ENCODE measurements at places on chromosomes 7 and 10.

- no peak for DNase-seq
These were observed 104.9 kb downstream of the KMT2E start for GRCh38 chr7:105118612-105119600.

- DNase-seq: no peak
These were observed 163.3 kb downstream of the DNAH11 start for GRCh38 chr7:21706131-21706530.

DNA sequence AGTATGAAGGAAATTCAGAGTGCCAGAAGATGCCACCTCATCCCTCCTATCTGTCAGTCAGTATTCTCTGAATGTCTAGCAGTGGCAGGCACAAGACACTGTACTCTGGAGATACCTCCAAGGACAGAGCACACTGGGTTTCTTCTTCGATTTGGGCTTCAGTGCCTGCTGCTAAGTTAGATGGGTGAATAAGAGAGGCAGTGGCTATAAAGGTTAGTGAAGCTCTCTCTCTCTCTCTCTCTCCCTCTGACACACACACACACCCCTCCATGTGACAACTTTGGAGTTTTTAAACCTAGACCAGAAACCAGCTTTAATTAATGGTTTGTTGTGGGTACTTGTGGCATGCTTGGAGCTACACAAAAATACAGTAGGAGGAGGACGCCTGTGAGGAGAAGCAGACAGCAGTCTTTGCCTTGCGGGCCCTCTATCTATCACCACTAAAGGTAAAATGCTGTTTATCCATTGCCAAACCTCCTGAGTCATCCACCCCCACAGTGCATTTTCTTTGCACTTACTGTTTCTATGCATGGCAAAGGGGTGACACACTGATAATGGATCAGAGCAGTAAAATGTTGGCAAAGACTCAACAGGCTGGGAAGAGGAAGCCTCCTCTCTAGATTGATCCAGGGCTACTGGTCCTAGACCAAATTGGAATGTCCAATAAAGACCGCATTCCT lies 102.5 kb downstream of the TRIL start:
- no peak for DNase-seq

DNA sequence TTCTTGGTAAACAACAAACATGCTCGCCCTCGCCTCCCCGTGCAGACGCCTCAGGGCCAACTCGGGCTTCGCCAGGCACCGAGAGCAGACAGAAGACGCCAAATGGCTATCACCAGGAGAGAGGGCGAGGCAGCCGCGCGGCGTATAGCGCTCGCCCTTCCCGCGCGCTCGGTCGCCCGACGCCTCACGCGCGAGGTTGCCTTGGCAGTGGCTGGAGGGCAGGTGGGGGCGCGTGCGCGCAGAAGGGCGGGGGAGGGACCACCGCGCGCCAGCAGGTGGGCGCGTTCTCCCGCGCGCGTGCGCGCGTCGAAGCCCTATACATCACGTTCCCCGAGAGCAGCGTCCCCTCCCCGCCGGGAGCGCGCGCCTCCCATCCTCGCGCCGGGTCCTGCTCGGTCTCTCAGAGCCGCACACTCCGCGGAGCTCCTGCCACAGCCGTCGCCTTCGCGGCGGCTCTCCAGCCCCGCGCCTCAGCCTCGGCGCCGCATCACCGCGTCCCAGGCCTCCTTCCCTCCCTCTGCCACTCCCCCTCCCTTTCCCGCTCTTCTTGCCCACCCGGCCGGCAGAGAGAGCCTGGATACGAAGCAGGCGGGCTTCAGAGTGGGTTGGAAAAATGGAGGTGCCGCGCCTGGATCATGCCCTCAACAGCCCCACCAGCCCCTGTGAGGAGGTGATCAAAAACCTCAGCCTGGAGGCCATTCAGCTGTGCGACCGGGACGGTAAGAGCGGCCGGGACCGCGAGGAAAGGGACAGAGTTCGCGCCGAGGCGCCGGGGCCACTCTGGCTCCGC lies at the start of gene PHYHIPL:
PHYHIPL (plus strand) TSS at position 403 of the 790 bp plus-strand sequence; CDS start at position 614, 211 bp downstream.
- no peak for DNase-seq

- DNase-seq: no peak
These were observed 105.0 kb downstream of the DLG5 start for GRCh38 chr10:77821551-77821950.

GRCh38 chr7:150502519-150502918 lies 12.2 kb upstream of the GIMAP7 start:
- peak; percentile 58 for DNase-seq

DNA sequence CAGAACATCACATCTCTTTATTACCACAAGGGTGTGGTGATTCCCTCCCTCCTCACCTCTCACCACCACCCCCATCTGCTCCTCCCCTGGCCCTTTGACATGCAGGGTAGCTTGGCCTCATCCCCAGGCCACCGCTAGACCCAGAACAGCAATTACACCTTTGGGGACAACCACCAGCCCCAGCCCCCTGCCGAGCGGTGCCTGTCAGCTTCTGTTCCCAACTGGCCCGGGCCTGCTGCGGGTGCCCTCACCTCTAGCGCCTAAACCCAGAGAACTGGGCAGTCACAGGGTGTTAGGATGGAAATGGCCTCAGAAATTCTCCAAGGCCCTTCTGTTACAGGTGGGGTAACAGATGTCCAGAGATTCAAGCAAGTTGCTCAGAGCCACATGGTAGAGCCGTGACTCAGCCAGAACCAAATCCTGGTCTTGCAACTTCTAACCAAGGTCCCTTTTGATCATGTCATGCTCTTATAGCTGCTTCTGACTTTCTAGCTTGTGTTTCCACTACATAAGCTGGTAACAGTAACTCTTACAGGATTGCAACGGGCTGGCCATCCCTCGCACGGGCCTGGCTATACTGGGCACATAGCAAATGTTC lies 78.0 kb downstream of the PRKAG2 start:
- no peak for DNase-seq

DNA sequence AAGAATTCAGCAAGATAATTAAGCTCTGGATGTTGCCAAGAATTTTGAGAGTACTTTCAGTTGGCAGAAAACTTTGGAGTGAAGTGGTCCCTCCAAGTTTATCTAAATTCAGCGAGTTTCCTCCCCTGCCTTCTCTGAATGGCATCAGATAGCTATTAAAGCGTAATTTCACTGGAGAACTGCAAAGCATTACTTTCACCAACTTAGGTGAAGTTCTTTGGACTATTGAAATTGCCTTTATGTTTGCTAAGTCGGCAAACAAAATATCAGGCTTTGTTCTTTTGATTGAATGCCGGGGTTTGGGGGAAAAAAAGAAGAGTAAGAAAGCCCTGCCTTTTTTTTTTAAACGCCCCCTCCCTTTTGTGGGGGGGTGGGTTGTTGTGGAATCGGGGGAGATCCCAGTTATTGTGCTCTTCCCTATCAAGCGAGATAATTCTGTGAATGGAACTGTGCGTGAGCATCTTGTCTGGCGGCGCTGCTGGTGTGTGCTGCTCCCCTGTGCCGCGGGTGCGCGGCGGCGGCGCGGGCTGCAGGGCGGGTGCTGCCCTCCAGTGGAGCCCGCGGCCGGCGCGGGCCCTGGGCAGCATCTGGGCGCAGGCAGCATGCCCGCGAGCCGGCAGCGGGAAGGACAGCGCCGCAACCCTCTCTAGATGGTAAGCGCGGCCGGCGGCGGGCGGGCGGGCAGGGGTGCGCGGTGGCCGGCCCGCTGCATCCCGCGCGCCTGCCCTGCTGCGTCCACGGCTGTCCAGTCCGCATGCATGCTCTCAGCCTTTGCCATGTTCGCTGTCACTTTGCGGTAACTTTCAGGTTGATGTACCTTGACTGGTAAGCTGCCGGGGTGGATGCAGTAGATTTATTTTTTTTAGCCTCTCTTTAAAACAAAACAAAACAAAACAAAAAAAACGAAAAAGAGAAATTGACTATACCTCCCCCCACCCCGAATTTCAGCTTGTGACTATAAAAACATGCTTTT lies 176.5 kb downstream of the TCF7L2 start:
- peak; percentile 48 for DNase-seq

DNA sequence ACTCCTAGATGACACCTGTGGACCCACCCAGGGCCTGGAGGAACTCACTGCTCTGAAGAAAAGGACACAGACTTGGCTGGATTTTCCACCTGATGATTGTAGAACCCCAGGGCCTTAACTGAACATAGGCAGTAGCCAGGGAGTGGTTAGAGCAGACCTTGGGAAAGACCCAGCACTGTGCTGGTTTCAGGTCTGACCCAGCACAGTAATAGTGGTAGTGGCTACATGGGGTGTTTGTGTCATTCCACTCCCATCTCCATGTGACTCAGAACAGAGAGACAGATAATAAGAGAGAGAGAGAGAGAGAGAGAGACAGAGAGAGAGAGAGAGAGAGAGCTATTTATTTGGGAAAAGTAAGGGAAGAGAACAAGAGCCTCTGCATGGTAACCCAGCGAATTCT lies 239.1 kb upstream of the MEOX2 start:
- no peak for DNase-seq

DNA sequence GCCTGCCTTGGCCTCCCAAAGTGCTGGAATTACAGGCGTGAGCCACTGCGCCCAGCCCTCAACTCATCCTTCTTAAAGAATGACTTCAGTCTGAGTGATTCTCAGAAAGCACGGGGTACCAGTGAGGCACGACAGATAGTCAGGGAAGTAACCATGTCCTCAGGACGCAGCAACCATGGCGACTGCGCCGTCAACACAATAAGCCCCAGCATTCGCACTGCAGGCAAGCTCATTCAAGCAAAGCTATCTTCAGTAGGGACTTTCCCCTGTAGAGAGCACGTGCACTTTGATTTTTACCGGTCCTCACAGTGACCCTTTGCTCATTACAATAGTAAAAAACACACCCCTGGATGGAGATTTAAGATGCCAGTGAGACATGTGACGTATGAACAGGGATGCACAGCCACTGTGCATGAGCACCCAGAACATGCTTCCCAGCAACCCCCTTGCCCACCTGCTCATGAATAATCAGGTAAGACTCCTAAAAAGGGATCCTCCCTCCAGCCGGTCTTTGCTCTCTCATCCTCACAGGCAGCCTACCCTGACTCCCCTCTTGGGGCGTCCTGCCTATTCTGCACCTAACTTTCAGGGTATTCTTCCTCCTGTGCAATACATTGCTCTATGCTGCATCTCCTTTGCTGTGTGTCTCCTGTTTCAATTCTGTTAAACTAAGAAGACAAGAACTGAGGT lies 9.1 kb downstream of the WDR86 start:
- DNase-seq: no peak

- no peak for DNase-seq
These were observed 111.5 kb downstream of the PLCE1 start for GRCh38 chr10:94105226-94105625.

DNA sequence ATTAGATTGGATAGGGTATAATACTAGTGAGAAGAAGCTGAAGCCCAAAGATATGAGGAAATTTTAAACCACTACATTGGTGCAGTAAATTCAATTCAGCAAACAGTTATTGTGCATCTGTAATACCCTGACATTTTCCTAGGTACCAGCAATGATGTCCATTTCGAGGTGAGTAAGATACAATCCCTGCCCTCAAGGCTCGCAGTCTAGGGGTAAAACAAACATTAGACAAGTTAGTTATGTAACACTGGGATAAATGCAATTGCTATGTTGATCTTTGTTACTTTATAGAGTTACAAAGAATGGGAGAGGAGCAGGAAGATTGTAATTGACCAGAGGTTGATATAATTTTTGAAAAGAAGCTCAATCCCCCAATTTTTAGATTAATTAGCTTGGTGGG lies 168.1 kb downstream of the PRKG1 start:
- DNase-seq: no peak

DNA sequence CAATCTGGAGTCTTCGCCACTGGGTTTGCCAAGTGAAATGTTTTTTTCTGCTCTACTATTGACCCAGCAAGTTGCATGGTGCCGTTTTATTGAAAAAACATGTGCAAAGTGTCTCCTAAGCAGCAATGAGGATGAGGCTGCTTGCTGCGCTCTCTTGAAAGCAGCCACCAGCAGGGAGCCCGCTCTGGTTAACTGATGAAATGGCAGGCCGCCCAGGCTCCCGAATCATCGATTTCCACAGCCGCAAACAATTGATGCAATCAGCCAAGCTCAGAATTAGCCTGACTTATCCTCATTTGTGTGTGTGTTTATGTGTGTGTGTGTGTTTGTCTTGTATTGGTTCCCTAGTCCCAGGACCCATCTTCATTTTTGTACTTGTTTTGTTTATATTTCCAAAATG lies 22.2 kb upstream of the LYZL1 start:
- no peak for DNase-seq

- no peak for DNase-seq
These were observed 4.3 kb upstream of the LAMB1 start for GRCh38 chr7:108007261-108007660.

DNA sequence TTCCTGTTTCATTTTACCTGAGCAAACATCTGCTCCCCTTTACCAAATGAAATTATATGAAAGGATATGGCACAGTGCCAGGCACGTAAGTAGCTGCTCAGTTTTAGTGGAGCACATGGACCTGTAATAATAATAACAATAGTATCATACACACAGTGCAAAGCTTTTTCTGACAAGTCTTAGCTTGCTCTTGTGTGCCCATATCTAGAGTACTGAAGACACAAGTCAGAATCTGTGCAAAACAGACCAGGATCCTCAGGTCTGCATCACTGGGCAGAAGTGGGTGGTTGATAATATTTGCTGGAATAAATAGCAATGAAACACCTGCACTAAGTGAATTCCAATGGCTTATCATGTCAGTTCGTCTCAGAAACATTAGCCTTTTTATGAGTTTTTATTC lies 85.5 kb upstream of the DKK1 start:
- no peak for DNase-seq

- DNase-seq: no peak
These were observed 64.5 kb upstream of the PODXL start for GRCh38 chr7:131620673-131621609.

GRCh38 chr7:69691327-69691726 lies 93.1 kb downstream of the AUTS2 start:
- no peak for DNase-seq

DNA sequence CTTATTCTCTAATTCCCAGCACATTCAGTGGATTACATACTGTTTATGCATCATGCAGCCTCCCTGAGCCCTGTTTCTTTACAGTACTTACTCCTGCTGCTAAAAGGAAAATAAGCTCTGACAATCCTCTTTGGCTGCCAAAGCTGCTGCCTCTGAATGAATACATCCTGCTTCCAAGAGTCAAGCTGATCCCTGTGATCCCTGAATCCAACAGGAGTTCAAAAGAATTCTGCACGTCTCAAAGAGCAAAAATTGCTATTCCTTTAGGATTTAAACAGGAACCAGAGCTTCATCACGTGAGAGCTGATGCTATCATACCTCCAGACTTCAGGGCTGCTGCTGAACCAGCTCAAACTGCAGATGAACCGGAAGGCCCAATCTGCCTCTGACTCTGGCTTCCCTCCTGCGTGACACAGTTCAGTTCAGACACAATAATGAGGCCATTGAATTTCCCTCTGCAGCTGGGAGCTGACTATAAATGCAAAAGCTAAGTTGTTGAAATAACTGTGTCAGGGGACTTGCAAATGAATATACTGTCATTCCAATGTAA lies 851.0 kb upstream of the PHF14 start:
- no peak for DNase-seq

DNA sequence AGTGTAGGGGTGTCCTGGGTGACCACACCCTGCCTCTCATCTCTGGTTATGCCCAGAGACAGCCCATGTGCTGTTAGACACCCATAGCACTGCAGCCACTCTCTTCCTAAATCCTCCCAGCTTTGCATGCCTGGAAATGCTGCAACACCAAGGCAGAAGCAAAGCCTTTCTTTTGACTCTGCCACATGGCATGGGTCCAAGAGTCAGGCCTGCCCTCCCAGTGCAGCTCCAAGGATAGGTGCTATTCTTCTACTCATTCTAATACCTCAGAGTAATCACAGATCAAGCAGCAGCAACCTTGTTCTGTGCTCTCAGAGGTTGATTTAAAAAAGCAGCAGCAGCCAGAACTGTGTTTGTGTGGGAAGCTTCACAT lies 23.4 kb downstream of the FRMPD2 start:
- no peak for DNase-seq

GRCh38 chr7:16817536-16817935 lies 12.7 kb upstream of the AGR2 start:
- DNase-seq: no peak

Data from CD4-positive, alpha-beta T cell treated with Interleukin-17A for 4 hours (primary cell).